Spinal cord (tissue), 10 donors: ENCODE measurements at places on chromosomes 12 and 14. TPM values are rescaled to one million over a fixed set of nuclear protein-coding genes. Genes with fewer than 3 reads are reported as not detected.

GRCh38 chr12:106345746-106346145 lies 11.8 kb upstream of the POLR3B start:
- no peak overlapping the region for H3K27ac ChIP-seq
- DNase-seq: no peak
- no peaks in the 10 kb centered on the region for H3K36me3 ChIP-seq
- no peak overlapping the region for H3K4me3 ChIP-seq

- H3K36me3 ChIP-seq: no peaks in the 10 kb centered on the region
- H3K27ac ChIP-seq: no peak overlapping the region
- H3K4me3 ChIP-seq: no peak overlapping the region
- no peaks in the 10 kb centered on the region for H3K27me3 ChIP-seq
Observed at GRCh38 chr12:125305231-125305630, 240.0 kb downstream of the AACS start.

DNA sequence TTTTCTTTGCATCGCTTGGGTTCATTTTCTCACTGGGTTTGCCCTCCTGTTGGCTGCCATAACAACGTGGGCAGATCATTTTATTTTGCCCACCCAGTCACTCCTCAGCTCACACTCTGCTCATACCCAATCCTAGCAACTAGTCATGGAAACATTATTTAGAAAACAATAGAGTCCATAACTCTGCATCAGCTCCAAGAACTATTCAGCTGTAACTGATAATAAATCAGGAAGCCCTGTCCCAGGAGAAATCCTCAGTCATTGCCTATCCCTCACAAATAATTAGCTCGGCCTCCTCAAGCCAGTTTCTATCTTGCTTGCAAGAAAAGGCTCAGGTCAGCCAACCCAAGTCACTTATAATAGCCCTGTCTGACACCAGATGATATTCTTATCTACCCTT lies 43.2 kb downstream of the RTN1 start:
- no peaks in the 10 kb centered on the region for H3K36me3 ChIP-seq
- H3K27me3 ChIP-seq: no peaks in the 10 kb centered on the region
- H3K27ac ChIP-seq: no peak overlapping the region
- no peaks in the 10 kb centered on the region for H3K4me1 ChIP-seq
- H3K4me3 ChIP-seq: no peak overlapping the region

DNA sequence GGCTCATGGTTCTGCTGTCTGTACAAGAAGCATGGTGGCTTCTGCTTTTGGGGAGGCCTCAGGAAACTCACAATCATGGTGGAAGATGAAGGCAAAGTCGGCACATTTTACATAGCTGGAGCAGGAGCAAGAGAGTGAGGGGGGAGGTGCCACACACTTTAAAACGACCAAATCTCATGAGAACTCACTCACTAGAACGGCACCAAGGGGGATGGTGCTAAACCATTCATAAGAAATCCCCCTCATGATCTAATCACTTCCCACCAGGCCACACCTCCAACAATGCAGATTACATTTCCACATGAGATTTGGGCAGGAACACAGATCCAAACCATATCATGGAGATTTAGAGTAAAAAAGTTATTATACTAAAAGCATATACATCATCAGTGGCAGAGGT lies 13.6 kb upstream of the LEMD3 start:
- no peaks in the 10 kb centered on the region for H3K27me3 ChIP-seq
- no peak overlapping the region for H3K27ac ChIP-seq
- no peaks in the 10 kb centered on the region for H3K36me3 ChIP-seq
- no peak for DNase-seq
- no peaks in the 10 kb centered on the region for H3K4me1 ChIP-seq

DNA sequence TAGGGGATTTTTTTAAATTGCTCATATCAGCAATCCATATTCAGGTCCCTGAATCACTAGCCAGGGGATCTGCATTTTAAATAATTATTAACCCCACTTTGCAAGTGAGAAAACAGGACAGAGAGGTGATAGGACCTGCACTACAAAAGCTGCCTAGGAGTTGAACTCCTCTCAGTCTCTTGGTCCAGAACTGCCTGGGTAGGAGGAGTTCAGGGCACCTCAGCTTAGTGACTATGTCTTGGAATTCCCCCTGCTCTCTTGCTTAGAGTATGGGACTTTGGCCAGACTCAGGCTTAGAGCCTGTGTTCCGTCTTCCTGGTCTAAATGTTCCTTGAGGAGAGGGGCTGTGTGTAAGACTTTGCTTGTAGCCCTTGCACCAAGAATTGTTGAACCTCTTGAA lies 68.2 kb upstream of the WSCD2 start:
- no peak overlapping the region for H3K4me3 ChIP-seq
- no peak overlapping the region for H3K27ac ChIP-seq
- no peaks in the 10 kb centered on the region for H3K27me3 ChIP-seq
- no peak for DNase-seq
- H3K4me1 ChIP-seq: no peaks in the 10 kb centered on the region

GRCh38 chr12:119432949-119433348 lies 98.4 kb downstream of the CCDC60 start:
- H3K36me3 ChIP-seq: no peaks in the 10 kb centered on the region
- H3K27ac ChIP-seq: no peak overlapping the region
- no peaks in the 10 kb centered on the region for H3K27me3 ChIP-seq

DNA sequence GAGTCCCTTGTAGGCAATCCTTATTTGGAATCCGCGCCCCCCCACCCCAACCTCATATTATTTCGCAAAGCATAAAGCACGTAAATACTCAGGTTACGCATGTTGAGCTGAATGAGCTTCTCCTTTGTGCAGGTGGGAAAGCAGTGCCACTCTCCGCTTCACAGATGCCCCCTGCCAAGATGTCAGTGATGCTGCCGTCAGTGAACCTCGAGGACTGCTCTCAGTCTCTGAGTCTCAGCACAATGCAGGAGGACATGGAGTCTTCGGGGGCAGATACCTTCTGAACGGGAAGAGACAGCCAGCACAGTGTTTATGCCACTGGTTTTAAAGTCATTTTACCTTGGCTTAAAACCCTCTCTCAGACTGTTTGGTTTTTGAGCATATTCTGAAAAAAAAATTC lies 90.1 kb upstream of the DACT1 start:
- no peak overlapping the region for H3K27ac ChIP-seq
- no peak overlapping the region for H3K4me3 ChIP-seq
- no peak for DNase-seq
- no peaks in the 10 kb centered on the region for H3K36me3 ChIP-seq
- H3K4me1 ChIP-seq: no peaks in the 10 kb centered on the region
- no peaks in the 10 kb centered on the region for H3K27me3 ChIP-seq

GRCh38 chr14:92470215-92470614 lies 43.4 kb upstream of the RIN3 start:
- no peak overlapping the region for H3K27ac ChIP-seq
- no peaks in the 10 kb centered on the region for H3K27me3 ChIP-seq
- no peak for DNase-seq
- no peak overlapping the region for H3K4me3 ChIP-seq
- H3K36me3 ChIP-seq: peaks cover 3% of the 10 kb centered on the region

GRCh38 chr14:91496790-91497189 lies 13.3 kb downstream of the PPP4R3A start:
- H3K27me3 ChIP-seq: no peaks in the 10 kb centered on the region
- H3K36me3 ChIP-seq: no peaks in the 10 kb centered on the region
- peaks cover 4% of the 10 kb centered on the region for H3K4me1 ChIP-seq
- no peak for DNase-seq

DNA sequence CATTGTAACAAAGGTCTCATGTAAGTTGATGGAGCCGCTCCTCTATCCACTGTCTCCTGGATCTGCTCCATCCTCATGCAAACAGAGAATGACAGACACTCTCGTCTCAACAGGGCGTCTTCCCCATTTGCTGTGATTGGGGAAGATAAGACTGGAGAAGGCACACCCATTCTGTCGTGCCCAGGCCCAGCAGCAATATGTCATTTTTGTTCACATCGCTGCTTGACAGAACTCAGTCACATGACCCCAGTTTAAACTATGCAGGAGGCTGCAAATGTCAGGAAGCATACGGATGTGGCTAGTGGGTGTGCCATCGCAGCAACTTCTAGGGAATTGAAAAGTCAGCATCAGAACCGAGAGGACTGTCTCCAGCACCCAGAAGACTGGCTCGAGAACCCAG lies 290.5 kb downstream of the TMEM132D start:
- H3K4me1 ChIP-seq: no peaks in the 10 kb centered on the region
- H3K27me3 ChIP-seq: no peaks in the 10 kb centered on the region
- H3K4me3 ChIP-seq: no peak overlapping the region
- DNase-seq: no peak
- H3K27ac ChIP-seq: no peak overlapping the region

DNA sequence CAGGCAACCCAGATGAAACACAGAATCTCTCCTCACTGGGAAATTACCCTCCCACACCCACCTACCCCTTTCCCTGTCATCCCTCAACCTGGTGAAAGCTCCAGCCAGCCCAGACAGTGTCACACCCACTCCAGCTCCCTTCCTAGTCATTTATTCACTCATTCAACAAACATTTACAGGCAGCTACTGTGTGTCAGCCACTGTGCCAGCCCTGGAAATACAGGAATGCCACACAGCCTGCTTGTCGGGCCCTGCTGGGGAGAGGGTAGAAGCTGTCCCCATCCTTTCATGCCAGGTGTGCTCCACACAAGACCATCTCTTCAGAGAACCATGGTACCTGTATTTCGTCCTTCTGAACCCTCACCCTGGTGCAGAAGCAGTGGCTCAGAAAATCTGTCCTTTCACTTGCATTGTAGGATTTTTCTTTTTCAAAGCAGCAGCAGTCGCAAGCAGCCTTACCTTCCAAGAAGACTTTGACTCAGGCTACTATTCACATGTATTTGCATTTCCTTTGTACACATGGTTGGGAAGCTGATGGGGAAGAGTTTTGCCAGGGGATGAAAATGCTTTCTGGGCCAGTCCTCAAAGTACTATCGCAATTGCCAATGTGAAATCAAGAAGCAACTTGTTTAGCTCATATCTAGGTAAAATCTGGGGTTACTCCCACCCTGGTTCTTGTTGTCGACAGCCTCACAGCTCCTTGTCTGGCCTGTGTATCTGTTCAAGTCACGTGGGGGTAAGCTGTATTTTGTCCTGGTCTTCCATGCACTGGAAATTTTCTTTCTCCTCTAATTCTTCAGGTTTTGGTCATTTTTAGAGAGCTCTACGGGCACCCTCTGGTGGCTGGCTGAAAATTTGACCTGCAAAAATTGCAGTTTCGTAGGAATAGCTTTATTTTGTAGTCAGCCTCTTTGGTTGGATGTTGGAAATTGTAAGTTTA lies 147.4 kb upstream of the EGLN3 start:
- H3K27ac ChIP-seq: peak overlapping the region; percentile 18
- peaks cover 8% of the 10 kb centered on the region for H3K4me1 ChIP-seq
- H3K27me3 ChIP-seq: no peaks in the 10 kb centered on the region

The CYP46A1 gene
- total RNA-seq: 18.7 TPM

The IL22 gene
- total RNA-seq: not detected

The WNT1 gene
- not detected for total RNA-seq

The HOXC10 gene
- not detected for total RNA-seq

The TRIM9 gene
- total RNA-seq: 52.9 TPM

The TMPRSS12 gene
- not detected for total RNA-seq

The GZMH gene
- 0.28 TPM for total RNA-seq

The CACNA2D4 gene
- 1.8 TPM for total RNA-seq
